ENCODE measurements at places on chromosomes 4 and X.

DNA sequence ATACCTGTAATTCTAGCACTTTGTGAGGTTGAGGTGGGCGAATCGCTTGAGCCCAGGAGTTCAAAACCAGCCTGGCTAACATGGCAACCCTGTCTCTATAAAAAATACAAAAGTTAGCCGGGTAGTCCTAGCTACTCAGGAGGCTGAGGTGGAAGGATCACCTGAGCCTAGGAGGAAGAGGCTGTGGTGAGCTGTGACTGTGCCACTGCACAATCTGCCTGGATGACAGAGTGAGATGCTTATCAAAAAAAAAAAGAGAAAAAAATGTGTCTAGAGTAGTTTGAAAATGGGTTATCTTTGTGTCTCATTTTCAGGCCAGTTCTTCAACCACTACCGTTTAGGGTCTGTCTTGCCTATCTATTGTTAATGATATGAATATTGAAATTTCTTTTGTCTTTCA, 98.1 kb downstream of the EGF start:
- DNase-seq: no peak

DNA sequence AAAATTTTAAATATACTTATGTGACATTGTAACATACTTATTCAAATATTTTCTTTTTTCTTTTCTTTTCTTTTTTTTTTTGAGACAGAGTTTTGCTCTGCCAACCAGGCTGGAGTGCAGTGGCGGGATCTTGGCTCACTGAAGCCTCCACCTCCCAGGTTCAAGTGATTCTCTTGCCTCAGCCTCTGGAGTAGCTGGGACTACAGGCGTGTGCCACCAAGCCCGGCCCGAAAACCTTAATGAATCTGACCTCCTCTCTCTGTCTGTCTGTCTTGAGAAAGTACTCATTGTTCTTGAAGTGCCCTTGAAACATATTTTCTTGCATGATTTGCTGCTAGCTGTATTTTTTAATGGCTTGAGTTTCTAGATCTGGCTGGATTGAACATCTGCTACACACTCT, 136.8 kb downstream of the ANAPC4 start:
- no peak for DNase-seq

- DNase-seq: no peak
Observed at GRCh38 chr4:73520821-73521220, 39.3 kb downstream of the AFM start.

DNA sequence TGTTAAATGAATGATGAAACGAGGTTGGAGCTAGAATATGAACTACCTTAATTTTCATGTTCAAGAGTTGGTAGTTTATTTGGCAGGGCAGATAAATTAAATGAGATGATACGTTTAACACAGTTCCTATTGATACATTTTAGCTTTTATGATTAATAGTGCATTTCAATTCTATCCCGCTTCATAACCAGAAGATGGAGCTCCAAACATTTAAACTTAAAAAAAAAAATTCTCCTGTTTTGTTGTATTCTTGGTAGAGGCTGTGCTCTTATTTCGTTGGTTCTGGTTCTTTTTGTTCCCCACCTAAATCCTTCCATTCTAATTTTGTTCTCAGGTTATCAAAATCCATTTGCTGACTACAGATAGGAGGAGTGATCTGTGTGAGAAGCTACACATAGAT, 71.8 kb upstream of the PTPN13 start:
- no peak for DNase-seq

DNA sequence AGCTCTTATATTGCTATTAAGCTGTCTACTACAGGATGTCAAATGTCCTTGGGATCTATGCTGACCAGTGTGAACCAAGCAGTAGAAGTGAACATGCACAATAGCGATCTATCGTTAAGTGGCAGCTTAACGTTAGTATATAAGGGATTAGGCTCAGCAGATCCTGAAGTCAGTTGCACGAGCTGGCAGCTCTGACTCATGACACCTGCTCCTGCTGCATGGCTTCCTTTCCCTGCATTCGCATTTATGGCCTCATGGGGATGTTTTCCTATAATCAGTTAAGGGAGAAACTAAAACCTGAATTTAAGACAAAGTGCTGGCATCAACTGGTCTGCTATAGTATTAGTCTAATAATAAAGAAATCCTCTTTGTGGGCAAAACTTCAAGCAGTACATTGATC, 12.7 kb upstream of the MCUB start:
- DNase-seq: no peak

DNA sequence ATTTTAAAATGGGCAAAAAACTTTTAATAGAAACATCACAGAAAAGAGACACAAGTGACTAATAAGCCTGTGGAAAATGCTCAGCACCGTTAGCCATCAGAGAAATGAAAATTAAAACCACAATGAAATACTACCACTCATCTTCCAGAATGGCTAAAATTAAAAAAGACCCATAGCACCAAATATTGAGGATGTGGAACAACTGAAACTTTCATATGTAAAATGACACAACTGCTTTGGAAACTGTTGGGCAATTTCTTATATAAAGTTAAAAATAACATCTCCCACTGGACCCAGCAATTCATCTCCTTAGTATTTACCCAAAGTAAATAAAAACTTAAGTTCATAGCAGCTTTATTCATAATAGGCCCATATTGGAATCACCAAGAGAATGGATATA, 94.2 kb downstream of the TENM3 start:
- DNase-seq: no peak

- DNase-seq: no peak
Observed at GRCh38 chr4:98546910-98547594, 111.4 kb downstream of the TSPAN5 start.

GRCh38 chr4:107838861-107839565, 14.3 kb downstream of the SGMS2 start:
- DNase-seq: no peak

- no peak for DNase-seq
Observed at GRCh38 chr4:187000281-187000680, 276.6 kb upstream of the FAT1 start.

DNA sequence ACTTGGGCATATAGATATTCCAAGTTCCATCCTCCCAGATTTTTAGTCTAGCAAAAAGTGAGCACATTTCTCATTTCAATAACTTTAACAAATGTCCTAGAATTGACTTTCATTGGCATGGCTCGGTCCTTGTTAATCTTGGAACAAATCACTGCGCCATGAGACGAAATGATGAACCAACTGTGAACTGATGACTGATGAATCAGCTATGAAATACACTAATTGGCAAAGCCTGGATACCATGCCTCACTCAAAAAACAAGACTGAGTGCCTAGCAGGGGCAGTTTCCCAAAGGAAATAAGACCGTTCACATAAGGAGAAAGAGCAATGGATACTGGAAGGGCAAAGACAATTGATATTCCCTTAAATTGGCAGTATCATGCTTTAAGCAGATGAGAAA, 248.6 kb upstream of the VEGFC start:
- no peak for DNase-seq

- no peak for DNase-seq
Observed at GRCh38 chrX:149476513-149476912, 28.6 kb downstream of the IDS start.

GRCh38 chr4:38235354-38235753, 275.2 kb downstream of the PTTG2 start:
- DNase-seq: no peak

DNA sequence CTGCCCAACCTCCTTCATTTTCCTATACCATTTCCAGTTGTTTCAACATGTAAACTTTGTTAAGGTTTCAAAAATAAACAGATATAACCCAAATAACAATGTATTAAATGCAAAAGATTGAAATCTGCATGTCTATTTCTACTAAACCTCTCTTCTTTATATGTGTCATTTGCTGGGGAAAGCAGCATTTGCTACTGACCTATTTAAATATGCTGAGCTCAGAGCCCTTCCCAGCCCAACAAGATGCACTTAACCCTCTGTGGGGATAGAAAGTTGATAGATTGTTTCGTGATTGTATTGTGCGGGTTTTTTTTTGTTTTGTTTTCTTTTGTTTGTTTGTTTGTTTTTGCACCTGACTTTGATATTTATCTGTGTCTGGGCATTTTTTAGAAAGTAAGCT, 139.5 kb downstream of the UCHL1 start:
- no peak for DNase-seq

DNA sequence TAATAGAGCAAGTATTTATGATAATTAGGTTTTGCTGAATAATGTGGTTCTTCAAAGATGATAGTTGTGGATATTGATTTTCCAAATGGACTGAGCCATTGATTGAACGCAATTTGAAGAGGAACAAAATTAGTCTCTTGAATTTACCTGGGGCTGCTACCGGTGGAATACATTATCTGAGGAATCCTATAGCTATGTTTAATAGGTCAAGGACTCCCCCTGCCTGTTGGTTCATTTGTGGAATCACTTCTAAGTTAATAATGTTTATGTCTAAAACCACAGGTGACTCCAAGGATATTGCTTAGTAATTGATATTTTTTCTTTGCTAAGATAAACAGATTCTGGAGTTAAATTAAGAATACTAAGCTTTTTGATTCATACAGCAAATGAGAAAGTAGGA, 576.0 kb upstream of the PABPC4L start:
- DNase-seq: no peak

DNA sequence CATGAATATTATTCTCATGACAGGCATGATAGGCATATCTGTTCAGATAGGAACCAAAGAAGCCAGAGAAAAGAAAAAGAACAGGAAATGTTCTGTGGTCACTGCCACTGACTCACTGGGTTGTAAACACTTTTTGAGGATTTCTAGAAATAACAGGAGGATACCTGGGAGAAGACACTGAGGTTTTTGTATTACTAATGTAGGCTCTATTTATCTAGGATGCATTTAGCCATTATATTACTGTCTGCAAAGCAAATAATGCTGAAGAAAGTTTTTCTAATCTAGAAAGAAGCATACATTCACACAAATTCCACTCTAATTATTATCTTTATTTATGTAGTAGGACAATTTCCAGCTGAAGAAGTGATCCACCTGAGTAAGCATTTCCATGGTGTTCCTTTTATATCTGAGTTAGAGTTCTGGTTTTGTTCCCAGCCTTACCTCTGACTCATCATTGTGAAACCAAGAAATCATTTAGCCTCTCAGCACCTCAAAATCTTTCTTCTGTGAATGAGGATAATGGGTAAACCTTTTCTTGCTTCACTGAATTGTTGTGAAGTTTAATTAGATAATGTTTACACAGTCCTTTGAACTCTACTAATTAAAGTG, 40.2 kb upstream of the EPGN start:
- DNase-seq: no peak

DNA sequence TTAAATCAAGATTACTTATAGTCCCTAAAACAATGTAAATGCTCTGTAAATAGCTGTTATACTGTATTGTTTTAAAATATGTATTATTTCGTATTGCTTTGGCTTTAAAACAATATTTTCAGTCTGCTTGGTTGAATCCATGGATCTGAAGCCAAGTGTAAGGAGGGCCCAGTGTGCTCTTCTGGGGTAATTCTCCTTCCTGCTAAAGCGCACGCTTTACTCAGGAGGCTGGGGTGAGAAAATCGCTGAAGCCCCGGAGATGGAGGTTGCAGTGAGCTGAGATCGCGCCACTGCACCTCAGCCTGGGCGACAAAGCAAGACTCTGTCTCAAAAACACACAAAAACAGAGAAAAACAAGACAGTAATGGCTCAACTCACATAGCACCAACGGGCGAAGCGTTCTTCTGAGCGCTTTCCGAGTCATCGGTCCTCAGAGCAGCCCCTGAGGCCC, 391 bp upstream of the IDUA start:
- DNase-seq: no peak

- DNase-seq: no peak
Observed at GRCh38 chrX:143873343-143873742, 10.5 kb upstream of the UBE2NL start.

All from stimulated activated CD4-positive, alpha-beta T cell treated with anti-CD3 and anti-CD28 coated beads, Interleukin-1b, Interleukin-23, amount 100 ng/mL, for 1 hour (primary cell).